ENCODE measurements at places on chromosomes 2 and 18.

DNA sequence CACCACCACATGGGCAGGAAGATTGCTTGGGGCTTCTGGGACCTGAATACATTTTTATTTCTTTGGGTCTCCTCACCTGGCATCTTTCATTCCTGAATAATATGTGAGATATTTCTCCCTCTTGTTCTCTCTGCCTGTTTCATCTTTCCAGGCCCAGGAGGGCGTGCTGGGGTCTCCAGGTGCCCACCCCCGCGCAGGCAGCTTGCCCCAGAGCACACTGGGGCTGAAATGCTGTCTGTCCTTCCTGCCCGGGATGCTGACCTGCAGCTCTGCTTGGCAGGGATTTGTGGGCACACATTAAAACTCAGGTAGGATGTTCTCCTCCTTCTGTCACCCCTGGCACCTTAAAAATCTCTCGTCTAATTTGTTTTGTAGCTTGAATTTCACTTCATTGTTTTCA, 39.7 kb upstream of the TEX51 start:
- no peaks in the 10 kb centered on the region for H3K36me3 ChIP-seq
- no peak for DNase-seq
- H3K4me3 ChIP-seq, result no peak overlapping the region
- peaks cover 39% of the 10 kb centered on the region for H3K27me3 ChIP-seq

- no peaks in the 10 kb centered on the region for H3K36me3 ChIP-seq
- no peak for DNase-seq
- H3K4me3 ChIP-seq, result no peak overlapping the region
- no peak overlapping the region for H3K27ac ChIP-seq
- H3K4me1 ChIP-seq, result no peaks in the 10 kb centered on the region
These were observed 19.4 kb downstream of the CYP26B1 start for GRCh38 chr2:72128059-72128842.

DNA sequence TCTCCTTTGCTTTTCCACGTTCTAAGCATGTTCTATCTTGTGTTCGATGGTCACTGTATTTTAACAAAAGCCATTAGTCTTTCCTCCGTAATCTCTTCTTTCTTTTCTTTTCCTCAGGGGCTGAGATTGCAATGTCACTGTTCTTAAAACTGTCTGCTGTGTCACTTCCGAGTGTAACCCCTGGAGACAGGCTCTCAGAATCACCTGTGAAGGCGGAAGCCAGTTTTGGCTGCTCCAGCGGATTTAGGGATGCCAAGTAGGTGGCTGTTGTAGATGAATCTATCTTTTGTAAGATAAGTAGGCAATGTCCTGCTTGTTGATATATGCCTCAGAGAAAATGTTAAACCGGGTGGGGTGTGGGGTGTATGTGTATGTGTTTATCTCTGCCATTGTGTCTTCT, 94.7 kb upstream of the L3MBTL4 start:
- H3K4me1 ChIP-seq, result no peaks in the 10 kb centered on the region
- no peak for DNase-seq
- H3K27me3 ChIP-seq, result no peaks in the 10 kb centered on the region
- no peaks in the 10 kb centered on the region for H3K36me3 ChIP-seq
- H3K4me3 ChIP-seq, result no peak overlapping the region
- H3K27ac ChIP-seq, result no peak overlapping the region

GRCh38 chr2:239983004-239983778, 42.0 kb downstream of the NDUFA10 start:
- H3K36me3 ChIP-seq, result peaks cover 46% of the 10 kb centered on the region
- H3K27me3 ChIP-seq, result no peaks in the 10 kb centered on the region
- H3K4me1 ChIP-seq, result peaks cover 10% of the 10 kb centered on the region
- H3K4me3 ChIP-seq, result no peak overlapping the region

GRCh38 chr18:58091099-58091611, 47.1 kb downstream of the NEDD4L start:
- DNase-seq, result no peak
- peaks cover 11% of the 10 kb centered on the region for H3K27me3 ChIP-seq
- no peak overlapping the region for H3K27ac ChIP-seq
- no peaks in the 10 kb centered on the region for H3K36me3 ChIP-seq
- H3K4me1 ChIP-seq, result no peaks in the 10 kb centered on the region
- H3K4me3 ChIP-seq, result no peak overlapping the region

GRCh38 chr2:22867973-22868372, 517.0 kb upstream of the KLHL29 start:
- no peaks in the 10 kb centered on the region for H3K36me3 ChIP-seq
- no peaks in the 10 kb centered on the region for H3K27me3 ChIP-seq
- no peaks in the 10 kb centered on the region for H3K4me1 ChIP-seq
- no peak overlapping the region for H3K4me3 ChIP-seq
- H3K27ac ChIP-seq, result no peak overlapping the region

All from effector memory CD8-positive, alpha-beta T cell (primary cell).